ENCODE measurements at places on chromosomes 11 and 22. TPM values are rescaled to one million over a fixed set of nuclear protein-coding genes. Genes with fewer than 3 reads are reported as not detected.

CDC45 gene
- total RNA-seq: 8.1 TPM

EFCAB6 gene
- 3.0 TPM for total RNA-seq

FAM181B gene
- total RNA-seq: under 0.01 TPM

OR51A4 gene
- not detected for total RNA-seq

MAP6 gene
- total RNA-seq: 0.72 TPM

IGSF22 gene
- total RNA-seq: not detected

HBB gene
- total RNA-seq: not detected

SERHL2 gene
- total RNA-seq: 0.48 TPM

TRIM29 gene
- not detected for total RNA-seq

All from epithelial cell of alveolus of lung (primary cell).